Memory B cell (primary cell): ENCODE measurements at places on chromosomes 4 and X.

GRCh38 chr4:26455571-26455970, 34.7 kb downstream of the CCKAR start:
- DNase-seq, result no peak
- H3K4me1 ChIP-seq, result no peaks in the 10 kb centered on the region
- peaks cover 5% of the 10 kb centered on the region for H3K36me3 ChIP-seq
- H3K4me3 ChIP-seq, result no peak overlapping the region

- no peaks in the 10 kb centered on the region for H3K36me3 ChIP-seq
- H3K4me3 ChIP-seq, result no peak overlapping the region
- DNase-seq, result no peak
- H3K27ac ChIP-seq, result no peak overlapping the region
- no peaks in the 10 kb centered on the region for H3K27me3 ChIP-seq
- peaks cover 4% of the 10 kb centered on the region for H3K4me1 ChIP-seq
These were observed 83.3 kb downstream of the SPRY1 start for GRCh38 chr4:123479944-123480343.

GRCh38 chr4:7075962-7076695, 8.3 kb upstream of the GRPEL1 start:
- DNase-seq, result no peak
- H3K27me3 ChIP-seq, result peaks cover 2% of the 10 kb centered on the region
- no peak overlapping the region for H3K4me3 ChIP-seq
- no peaks in the 10 kb centered on the region for H3K36me3 ChIP-seq

- no peaks in the 10 kb centered on the region for H3K4me1 ChIP-seq
- DNase-seq, result no peak
- no peak overlapping the region for H3K4me3 ChIP-seq
- H3K36me3 ChIP-seq, result no peaks in the 10 kb centered on the region
- H3K27ac ChIP-seq, result no peak overlapping the region
These were observed 57.9 kb upstream of the ETNPPL start for GRCh38 chr4:108820492-108821350.

DNA sequence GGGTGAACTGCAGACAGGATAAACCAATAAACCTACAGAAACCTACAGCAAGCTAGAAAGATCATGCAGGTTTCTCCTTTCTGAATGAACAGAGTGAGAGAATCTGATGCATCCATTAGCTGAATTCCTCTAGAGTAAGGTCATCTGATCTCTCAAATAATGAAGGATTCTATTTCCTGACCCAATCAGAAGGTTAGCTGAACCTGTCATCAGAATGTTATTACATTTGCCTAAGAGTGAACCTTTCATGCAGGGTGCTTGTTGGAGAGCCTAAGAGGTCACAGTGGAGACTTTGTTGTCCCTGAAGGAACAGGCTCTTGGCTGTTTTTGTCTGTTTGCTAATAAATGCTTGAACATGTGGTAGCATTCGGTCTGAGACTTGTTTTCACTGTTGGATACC, 24.0 kb downstream of the MEPE start:
- H3K4me1 ChIP-seq, result no peaks in the 10 kb centered on the region
- H3K4me3 ChIP-seq, result no peak overlapping the region
- H3K27me3 ChIP-seq, result peaks cover 6% of the 10 kb centered on the region
- no peaks in the 10 kb centered on the region for H3K36me3 ChIP-seq

GRCh38 chr4:158799856-158800255, 31.0 kb downstream of the FNIP2 start:
- H3K27ac ChIP-seq, result no peak overlapping the region
- H3K27me3 ChIP-seq, result peaks cover 27% of the 10 kb centered on the region
- no peaks in the 10 kb centered on the region for H3K4me1 ChIP-seq
- H3K36me3 ChIP-seq, result no peaks in the 10 kb centered on the region
- no peak overlapping the region for H3K4me3 ChIP-seq

DNA sequence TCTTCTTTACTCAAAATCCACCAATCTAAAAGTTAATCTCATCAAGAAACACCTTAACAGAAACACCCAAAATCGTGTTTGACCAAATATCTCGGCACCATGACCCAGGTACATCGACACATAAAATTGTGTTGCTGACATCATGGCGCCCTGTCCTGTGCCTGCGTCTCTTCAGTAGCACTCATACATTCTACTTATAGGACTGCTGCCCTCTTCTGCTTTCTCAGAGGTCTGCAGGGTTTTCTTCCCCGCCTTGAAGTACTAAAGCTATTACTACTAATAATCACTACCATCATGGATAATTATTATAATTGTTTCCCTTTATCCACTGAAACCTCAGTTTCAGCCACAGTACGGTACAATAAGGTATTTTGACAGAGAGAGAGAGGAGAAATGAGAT, 1403.1 kb upstream of the TENM3 start:
- no peak overlapping the region for H3K4me3 ChIP-seq
- DNase-seq, result no peak
- H3K4me1 ChIP-seq, result no peaks in the 10 kb centered on the region
- no peaks in the 10 kb centered on the region for H3K36me3 ChIP-seq
- H3K27me3 ChIP-seq, result no peaks in the 10 kb centered on the region

GRCh38 chr4:168421671-168422070, 58.6 kb downstream of the DDX60L start:
- H3K4me3 ChIP-seq, result no peak overlapping the region
- H3K27me3 ChIP-seq, result no peaks in the 10 kb centered on the region
- DNase-seq, result no peak
- peaks cover 51% of the 10 kb centered on the region for H3K36me3 ChIP-seq
- H3K27ac ChIP-seq, result no peak overlapping the region

DNA sequence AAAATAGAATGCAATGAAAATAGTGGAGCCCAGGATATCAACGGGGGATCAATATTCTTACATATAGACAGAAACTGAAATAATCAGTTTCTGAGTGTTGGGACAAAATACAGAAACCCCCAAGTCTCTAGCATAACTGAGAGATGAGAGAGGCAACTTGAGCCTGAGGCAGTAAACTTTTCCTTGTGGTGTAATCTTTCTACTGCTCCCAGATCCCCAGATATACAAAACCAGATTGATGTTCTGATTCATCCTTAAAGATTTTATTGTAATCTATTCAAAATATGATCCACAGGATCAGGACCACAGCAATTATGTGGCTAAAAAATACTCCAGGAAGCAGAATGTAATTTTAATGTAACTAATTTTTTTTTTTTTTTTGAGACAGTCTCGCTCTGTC, 2282.6 kb downstream of the ARAP2 start:
- H3K36me3 ChIP-seq, result no peaks in the 10 kb centered on the region
- no peaks in the 10 kb centered on the region for H3K4me1 ChIP-seq

GRCh38 chrX:109943092-109943739, 59.7 kb upstream of the TMEM164 start:
- H3K27ac ChIP-seq, result no peak overlapping the region
- H3K4me3 ChIP-seq, result no peak overlapping the region
- no peaks in the 10 kb centered on the region for H3K36me3 ChIP-seq
- H3K27me3 ChIP-seq, result no peaks in the 10 kb centered on the region
- H3K4me1 ChIP-seq, result no peaks in the 10 kb centered on the region

GRCh38 chr4:21203416-21203815, 503.2 kb downstream of the PACRGL start:
- H3K4me1 ChIP-seq, result no peaks in the 10 kb centered on the region
- H3K27ac ChIP-seq, result no peak overlapping the region
- H3K4me3 ChIP-seq, result no peak overlapping the region
- no peaks in the 10 kb centered on the region for H3K36me3 ChIP-seq
- no peaks in the 10 kb centered on the region for H3K27me3 ChIP-seq

DNA sequence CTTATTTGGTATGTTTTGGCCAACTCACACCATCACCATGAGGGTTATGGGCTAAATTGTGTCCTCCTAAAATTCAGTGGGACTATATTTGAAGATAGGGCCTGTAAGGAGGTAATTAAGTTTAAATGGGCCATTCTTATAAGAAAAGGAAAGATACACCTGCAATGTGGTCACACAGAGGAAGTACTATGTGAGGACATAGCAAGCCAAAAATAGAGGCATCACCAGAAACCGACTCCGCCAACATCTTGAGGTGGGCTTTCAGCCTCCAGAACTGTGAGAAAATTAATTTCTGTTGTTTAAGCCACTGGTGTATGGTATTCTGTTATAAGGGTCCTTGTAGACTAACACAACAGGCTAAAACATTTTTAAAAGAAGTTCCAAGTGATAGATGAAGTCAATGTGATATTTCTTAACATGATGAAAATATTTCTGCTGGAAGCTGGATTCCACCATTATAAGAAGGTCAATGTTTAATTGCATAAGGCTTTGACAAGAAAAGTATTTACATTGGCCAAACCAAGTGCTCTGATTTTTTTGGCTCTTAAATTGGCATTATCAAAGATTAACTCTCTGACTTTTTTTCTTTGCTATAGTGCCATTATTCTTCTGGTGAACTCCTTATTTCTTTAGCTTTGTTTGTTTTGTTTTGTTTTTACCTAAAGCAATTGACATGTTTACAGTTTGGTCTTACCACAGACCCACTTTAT, 540.9 kb downstream of the PPARGC1A start:
- no peak for DNase-seq
- no peak overlapping the region for H3K4me3 ChIP-seq
- H3K36me3 ChIP-seq, result no peaks in the 10 kb centered on the region
- H3K4me1 ChIP-seq, result no peaks in the 10 kb centered on the region
- no peaks in the 10 kb centered on the region for H3K27me3 ChIP-seq
- no peak overlapping the region for H3K27ac ChIP-seq

- DNase-seq, result no peak
- no peaks in the 10 kb centered on the region for H3K4me1 ChIP-seq
- no peak overlapping the region for H3K27ac ChIP-seq
These were observed 30.5 kb downstream of the CXCL8 start for GRCh38 chr4:73770917-73771316.

DNA sequence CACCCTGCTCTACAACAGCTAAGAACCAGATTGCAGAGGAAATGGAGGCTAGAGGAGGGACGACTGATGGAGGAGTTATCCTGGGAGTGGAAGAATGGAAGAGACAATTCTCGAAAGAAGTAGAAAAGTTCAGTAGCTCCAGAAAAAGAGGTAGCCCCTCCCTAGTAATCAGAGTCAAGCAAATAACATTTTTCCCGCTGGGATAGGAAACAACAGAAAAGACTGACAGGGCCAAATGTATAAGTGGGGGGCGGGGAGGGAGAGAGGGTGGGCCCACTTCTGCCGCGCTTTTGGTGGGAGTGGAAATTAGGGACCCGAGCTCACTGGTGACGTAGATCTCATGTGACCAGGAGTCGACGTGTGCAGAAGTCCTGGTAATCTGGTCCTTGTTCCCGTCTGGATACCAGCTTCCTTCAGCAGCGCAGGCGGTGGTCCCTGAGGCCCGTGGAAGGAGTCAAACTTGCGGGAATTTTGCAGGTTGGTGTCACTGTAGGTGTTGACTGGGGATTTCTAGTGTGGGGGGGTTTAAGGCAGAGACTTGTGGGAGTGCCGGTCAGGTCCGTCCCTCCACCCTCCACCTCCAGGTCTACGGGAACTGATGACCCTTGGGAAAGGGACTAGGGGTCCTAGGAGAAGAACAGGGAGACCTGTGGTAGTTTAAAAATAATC, at the start of gene TCEAL9:
Gene TCEAL9 (plus strand): TSS at position 377 of the 669 bp plus-strand sequence. CDS start 1,179 bp downstream, outside the sequence.
- peak within 1 kb of the TSS; percentile 88 for H3K4me3 ChIP-seq
- DNase-seq, result no peak
- H3K36me3 ChIP-seq, result no peaks in the 10 kb centered on the region

GRCh38 chr4:181662383-181662782, 580.8 kb upstream of the TENM3 start:
- H3K27me3 ChIP-seq, result no peaks in the 10 kb centered on the region
- no peak overlapping the region for H3K27ac ChIP-seq
- DNase-seq, result no peak

DNA sequence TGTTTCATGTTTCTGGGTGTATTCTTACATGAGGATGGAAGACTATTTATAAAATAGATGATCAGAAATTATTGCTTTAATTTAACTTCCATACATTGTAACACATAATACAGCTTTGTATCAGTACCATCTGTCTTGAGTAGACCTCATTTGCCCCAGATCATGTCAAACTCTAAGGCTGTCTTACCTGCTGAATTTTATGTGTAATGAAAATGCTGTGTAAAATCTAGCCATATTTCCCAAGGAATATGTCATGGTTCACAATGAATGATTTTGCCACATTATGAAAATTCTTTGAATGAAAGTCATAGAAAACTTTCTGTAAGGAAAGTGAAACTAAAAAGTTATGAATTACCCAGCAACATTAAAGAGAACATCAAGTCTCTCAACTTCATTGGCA, 7.4 kb downstream of the BDH2 start:
- H3K4me1 ChIP-seq, result peaks cover 10% of the 10 kb centered on the region
- H3K4me3 ChIP-seq, result no peak overlapping the region
- peaks cover 12% of the 10 kb centered on the region for H3K36me3 ChIP-seq
- H3K27me3 ChIP-seq, result no peaks in the 10 kb centered on the region

DNA sequence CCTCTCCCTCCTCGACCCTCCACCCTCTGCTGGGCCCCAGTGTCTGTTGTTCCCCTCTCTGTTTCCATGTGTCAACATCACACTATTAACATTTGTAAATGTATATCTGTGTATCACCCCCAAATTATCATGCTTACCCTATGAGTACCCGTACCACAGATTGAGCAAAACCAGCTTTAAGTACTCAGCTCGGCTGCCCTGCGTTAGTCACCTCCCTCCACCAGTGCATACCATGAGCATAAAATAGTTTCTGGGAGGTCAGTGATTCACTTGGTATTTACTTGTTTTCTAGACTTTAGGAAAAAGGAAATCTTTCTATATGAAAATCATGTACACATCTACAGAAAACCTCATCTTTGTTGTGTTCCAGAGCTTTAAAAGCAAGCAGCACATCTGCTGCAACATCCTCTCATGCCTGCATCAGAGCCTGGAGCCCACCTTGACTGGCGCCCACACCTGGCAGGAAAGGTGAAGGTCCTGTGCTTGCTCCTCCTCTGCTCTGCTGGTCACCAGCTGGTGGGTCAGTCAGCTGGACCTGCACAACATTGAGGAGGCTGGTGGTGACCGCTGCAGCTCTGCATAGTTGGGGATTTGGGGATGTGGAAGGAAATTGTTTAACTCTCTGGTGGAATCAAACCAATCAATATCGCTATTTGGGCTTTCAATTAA, 214.4 kb upstream of the KLF3 start:
- H3K27ac ChIP-seq, result no peak overlapping the region
- H3K27me3 ChIP-seq, result peaks cover 28% of the 10 kb centered on the region
- no peak for DNase-seq

GRCh38 chr4:105544520-105545286, 7.7 kb upstream of the ARHGEF38 start:
- no peak overlapping the region for H3K4me3 ChIP-seq
- no peak for DNase-seq
- no peaks in the 10 kb centered on the region for H3K27me3 ChIP-seq
- H3K36me3 ChIP-seq, result no peaks in the 10 kb centered on the region
- H3K27ac ChIP-seq, result no peak overlapping the region

GRCh38 chr4:98584265-98584664, 74.1 kb downstream of the TSPAN5 start:
- no peak overlapping the region for H3K27ac ChIP-seq
- H3K27me3 ChIP-seq, result no peaks in the 10 kb centered on the region
- no peak overlapping the region for H3K4me3 ChIP-seq
- no peaks in the 10 kb centered on the region for H3K36me3 ChIP-seq
